ENCODE measurements at places on chromosomes 7 and 10.
A peak's percentile ranks its signal among the peaks of the same experiment; 100 is the strongest.

DNA sequence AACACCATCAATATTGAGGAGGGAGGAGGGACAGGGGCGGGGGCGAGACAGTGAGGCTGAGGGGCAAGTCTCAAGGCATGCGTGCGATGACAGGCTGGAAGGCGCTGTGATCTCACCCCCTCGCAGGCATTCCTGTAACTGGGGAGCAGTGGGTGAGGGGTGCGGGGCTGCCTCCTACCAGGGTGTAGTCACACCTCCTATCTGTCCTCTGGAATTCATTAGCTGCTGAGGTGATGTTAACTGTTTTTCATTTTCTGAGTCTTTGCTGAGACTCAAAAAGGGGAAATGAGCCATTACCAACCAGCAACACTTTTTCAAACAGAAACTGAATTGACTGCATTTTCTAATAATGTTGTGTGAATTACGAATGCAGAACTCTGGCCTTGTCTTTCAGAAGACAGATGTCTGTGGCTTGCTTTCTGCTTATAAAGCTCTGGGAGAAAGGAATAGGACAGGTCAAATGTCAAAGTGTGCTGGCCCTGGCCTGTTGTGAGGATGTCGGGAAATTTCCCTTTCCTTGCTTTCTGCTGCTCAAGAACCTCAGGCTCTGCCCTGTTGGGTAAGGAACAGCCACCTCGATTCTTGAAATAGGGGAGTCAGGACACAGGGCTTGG, 23.7 kb upstream of the CDH23 start:
- peak; percentile 77 for DNase-seq

DNA sequence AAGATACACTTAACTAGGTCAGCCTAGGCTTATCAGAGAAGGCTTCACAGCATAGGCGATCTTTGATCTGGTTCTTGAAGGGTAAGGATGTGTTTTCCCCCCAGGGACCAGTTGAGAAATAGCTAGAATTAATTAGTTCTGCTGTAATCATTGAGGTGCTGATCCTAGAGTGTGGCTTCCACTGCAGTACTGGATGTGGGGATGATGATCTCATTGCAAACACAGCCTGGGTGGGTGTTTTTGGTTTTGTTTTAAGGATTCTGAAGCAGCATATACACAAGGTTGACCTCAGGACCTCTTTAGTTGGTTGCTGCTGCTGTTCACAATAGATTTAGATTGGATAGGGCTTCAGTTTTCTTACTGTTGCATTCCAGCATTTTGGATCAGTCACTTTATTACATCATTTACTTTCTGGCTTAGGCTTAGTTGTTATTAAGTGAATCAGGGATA, 159.7 kb downstream of the AUTS2 start:
- peak; percentile 10 for DNase-seq

DNA sequence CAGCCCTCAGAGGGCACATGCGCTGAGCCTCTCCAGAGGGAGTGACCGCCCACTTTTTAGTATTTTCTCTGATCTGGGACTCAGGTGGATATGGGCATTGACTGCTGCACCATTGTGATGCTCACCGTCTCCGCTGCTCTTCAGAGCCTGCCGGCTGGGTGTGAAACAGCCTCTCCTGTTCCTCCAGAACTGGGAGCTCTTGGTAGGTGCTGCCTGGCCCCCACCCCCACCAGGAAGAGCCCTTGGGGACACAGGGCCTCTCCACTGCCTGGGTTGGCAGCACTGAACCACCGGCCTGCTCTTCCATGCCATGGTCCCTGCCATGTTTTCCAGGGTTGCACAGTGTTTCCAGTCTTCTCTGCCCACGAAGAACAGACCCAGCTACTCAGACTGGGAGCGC, 36.3 kb downstream of the ARHGAP22 start:
- no peak for DNase-seq

DNA sequence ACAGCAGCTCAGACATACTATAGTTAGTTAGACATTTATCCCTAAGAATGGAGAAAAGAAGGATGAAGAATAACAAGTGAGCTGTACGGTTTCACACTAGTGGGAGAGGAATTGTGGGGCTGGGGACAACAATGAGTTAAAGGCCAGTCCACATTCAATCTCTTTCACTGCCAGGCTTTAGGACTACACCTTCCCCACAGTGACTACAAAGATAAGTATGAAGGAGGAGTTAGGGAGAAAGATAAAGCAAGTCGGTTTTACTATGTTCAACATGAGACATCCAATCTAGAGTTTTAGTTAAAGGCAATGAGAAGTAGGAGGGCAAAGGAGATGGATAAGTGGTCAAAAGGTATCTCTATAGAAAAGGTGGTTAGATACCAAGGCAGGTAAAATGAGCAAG, 16.3 kb downstream of the ARHGAP12 start:
- no peak for DNase-seq

All from GM12865 (cell line).